ENCODE measurements at places on chromosomes 1 and 21. TPM values are rescaled to one million over a fixed set of nuclear protein-coding genes. Genes with fewer than 3 reads are reported as not detected.

The HECTD3 gene
- total RNA-seq = 28.5 TPM

The MANEAL gene
- 15.3 TPM for total RNA-seq

The TDRD10 gene
- 3.3 TPM for total RNA-seq

The BCAN gene
- total RNA-seq = 5.2 TPM

The UMODL1 gene
- total RNA-seq = 0.16 TPM

The NR5A2 gene
- total RNA-seq = 1.9 TPM

The TFF1 gene
- total RNA-seq = not detected

The CGN gene
- total RNA-seq = 27.3 TPM

All from camera-type eye (tissue), 1 donor.